Activated naive CD8-positive, alpha-beta T cell treated with anti-CD3 and anti-CD28 coated beads, Interleukin-2, amount 10 ng/mL, durations not matched to agents 7 days and 5 days (primary cell): ENCODE measurements at places on chromosomes 6 and 20. TPM values are rescaled to one million over a fixed set of nuclear protein-coding genes. Genes with fewer than 3 reads are reported as not detected.

GRCh38 chr20:23436681-23437080, 2.8 kb upstream of the CSTL1 start:
- H3K4me1 ChIP-seq = peaks cover under 1% of the 10 kb centered on the region
- H3K4me3 ChIP-seq = no peak overlapping the region
- peaks cover 8% of the 10 kb centered on the region for H3K27me3 ChIP-seq
- DNase-seq = no peak

GRCh38 chr20:47099093-47099492, 204.4 kb downstream of the EYA2 start:
- no peak overlapping the region for H3K4me3 ChIP-seq
- no peaks in the 10 kb centered on the region for H3K36me3 ChIP-seq
- no peak for DNase-seq
- peaks cover 10% of the 10 kb centered on the region for H3K27me3 ChIP-seq

The UBD gene
- not detected for total RNA-seq

The ASIP gene
- not detected for total RNA-seq

GRCh38 chr6:35343092-35343834, 905 bp downstream of the PPARD start:
- peak overlapping the region; percentile 97 for H3K4me3 ChIP-seq
- DNase-seq = no peak
- peak overlapping the region; percentile 80 for H3K27ac ChIP-seq

- H3K27me3 ChIP-seq = peaks cover 2% of the 10 kb centered on the region
- peaks cover 31% of the 10 kb centered on the region for H3K36me3 ChIP-seq
- peak overlapping the region; percentile 28 for H3K27ac ChIP-seq
- H3K4me3 ChIP-seq = no peak overlapping the region
- peaks cover 62% of the 10 kb centered on the region for H3K4me1 ChIP-seq
- DNase-seq = no peak
Observed at GRCh38 chr6:41347378-41348050, 12.1 kb downstream of the NCR2 start.

The DHX16 gene
- 42.9 TPM for total RNA-seq

- no peak for DNase-seq
- peaks cover 2% of the 10 kb centered on the region for H3K4me1 ChIP-seq
- H3K27me3 ChIP-seq = no peaks in the 10 kb centered on the region
- H3K36me3 ChIP-seq = no peaks in the 10 kb centered on the region
Observed at GRCh38 chr20:57688295-57688694, 21.5 kb downstream of the PMEPA1 start.
